Endothelial cell (in vitro differentiated cells): ENCODE measurements at places on chromosomes 2 and 18. TPM values are rescaled to one million over a fixed set of nuclear protein-coding genes. Genes with fewer than 3 reads are reported as not detected.

Gene NEU2
- not detected for total RNA-seq

Gene FIGN
- total RNA-seq: 14.0 TPM

Gene CD226
- total RNA-seq: 0.80 TPM

Gene MEX3C
- total RNA-seq: 54.1 TPM

Gene CAPN14
- 0.13 TPM for total RNA-seq

Gene TMEM182
- total RNA-seq: 6.2 TPM
